ENCODE measurements at places on chromosomes 4 and X.

DNA sequence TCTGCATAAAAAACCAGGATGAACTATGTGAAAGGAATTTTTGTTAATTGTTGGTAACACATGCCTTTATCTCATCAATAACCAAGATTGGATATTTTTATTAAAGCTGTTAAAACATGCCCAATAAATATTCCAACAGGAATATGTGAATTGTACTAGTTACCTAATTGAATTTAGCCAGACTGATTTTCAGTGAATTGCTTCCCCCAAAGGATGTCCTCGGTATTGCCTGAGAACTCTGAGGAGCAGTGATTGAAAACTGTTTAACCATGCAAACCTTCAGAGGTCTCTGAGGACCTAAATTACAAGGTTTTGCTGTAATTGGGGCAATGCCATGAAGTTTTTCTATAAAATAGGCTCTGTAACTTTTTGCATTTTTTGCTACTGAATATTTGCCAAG, 66.6 kb downstream of the BLTP1 start:
- DNase-seq, result no peak

DNA sequence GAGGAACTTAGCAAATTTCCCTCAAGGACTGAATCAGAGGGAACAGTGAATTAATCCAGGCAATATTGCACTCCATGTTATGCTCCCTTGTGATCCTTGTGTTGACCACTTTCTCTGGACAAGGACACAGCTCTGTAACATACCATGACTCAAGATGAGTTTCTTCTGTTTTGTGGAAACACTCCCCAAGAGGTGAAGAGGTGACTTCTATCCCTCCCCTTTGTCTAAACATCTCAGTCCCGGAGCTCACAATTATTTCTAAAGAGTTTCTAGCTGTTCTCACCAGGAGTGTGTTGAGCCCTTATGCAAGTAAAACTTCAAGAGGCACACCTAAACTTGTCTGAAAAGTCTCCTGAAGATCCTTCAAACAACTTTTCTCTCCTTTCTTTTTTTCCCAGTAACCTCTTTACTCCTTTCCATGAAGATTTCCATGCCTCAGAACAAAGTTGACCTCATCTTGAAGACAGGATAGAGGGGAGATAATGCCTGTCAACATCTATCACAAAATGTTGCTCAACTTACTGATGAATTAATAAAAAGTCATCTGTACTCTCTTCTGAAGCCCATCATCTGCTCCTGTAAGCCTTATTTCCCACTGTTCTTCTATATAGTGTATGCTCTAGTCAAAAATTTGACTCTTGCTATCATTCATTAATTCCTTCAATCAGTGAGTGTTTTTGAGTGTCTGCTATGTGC, 429.1 kb downstream of the SPRY1 start:
- no peak for DNase-seq

GRCh38 chr4:56040842-56041241, 92.1 kb downstream of the CEP135 start:
- DNase-seq, result no peak

DNA sequence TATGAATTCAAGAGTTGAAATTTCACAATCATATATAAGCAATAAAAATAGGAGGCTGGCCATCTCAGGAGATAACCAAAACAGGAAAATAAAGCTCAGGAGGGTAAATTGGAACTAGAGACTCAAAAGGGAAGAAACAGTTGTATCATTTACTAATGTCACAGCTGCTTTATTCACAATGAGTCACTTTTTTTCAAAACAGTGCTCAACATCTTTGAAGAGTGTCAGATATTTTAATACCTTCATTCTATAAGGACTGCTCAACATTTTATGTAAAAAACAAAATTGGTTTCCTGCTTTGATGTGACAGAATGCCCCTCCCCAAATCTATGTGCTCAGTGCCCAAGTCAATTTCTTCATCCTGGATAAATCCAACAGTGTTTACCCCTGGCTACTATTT, 97.7 kb downstream of the DDX60 start:
- no peak for DNase-seq

- DNase-seq, result peak; percentile 62
Measured at GRCh38 chrX:56813318-56813837, 84.3 kb downstream of the NBDY start.

DNA sequence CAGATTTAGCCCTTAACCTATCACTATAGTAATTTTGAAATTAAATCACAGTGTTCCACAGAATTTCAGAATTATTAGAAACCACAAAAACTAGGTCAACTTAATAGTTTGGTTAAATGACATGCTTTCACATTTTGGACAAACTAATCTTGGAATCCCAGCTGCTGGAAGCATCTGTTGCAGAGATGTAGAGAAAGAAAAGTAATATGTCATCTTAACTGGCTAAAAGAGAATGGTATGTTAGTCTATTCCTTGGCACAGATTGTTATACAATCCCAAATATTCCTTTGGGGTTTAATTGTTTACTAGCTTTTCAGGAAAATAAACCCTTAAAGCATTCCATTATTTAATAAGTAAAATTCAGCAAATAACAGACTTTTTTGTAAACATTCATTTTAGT, 519.9 kb downstream of the IL15 start:
- no peak for DNase-seq

DNA sequence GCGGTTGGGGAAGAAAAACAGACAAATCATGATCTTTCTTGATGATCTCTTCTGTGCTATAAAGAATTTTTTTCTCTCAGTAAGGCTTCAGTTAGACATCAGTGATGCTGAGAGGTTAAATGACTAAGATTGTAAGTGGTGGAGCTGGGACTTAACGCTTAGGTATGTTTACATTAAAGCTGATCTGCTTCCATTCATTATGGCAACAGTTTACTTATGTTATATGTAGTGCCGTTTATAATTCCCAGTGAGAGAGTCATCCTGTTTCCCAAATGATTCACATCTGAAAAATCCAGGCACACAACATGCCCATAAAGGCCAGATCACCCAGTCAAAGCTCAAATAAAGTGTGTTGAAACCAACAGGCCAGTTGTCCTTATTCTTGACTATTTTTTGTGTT, 50.1 kb downstream of the CENPVL3 start:
- DNase-seq, result no peak

GRCh38 chrX:132270699-132271098, 51.5 kb upstream of the RAP2C start:
- no peak for DNase-seq

DNA sequence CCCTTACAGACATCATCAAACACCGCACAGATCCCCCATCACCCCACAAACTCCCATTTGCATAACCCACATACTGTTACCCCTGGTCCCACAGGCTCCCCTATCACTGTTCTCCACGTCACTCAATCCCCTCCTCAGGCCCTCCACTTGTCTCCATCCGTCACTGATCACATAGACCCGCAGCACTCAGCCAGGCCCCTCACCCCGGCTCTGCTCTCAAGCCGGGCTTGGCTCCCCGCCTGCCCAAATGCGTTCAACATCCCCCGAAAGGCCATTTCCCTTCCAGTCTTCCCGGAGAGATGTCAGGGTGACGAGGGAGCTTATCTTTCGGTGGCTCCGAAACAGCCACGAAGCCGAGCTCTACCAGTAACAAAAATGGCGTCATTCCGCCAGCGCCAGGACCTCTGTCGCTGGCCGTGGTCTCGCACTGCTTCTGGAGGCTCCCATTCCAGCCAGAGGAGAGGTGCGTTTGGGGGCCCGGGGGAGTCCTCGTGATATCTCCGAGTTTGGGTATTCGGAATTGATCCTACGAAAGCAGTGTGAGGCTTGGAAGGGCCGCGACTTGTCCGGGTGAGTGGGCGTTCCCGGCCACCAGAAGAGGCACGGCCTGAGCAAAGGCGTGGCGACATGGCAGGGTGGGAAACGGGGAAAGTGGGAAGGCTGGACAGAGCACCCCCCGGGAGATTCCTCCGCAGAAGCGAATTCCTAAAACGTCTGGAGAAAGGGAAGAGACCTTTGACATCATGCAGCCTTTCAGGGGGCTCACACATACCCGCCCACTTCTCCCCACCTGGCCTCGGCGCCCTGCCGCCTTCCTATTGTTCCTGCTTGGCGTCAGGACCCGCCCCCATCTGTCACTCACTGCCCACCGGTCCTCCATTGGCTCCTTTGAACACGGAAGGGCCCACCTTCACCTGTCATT, at the start of gene ZNF630:
ZNF630 (minus strand) TSS at position 577 of the 922 bp plus-strand sequence. CDS start 4,754 bp downstream, outside the sequence.
- DNase-seq, result no peak

- DNase-seq, result no peak
Measured at GRCh38 chr4:16443504-16444088, 217.3 kb upstream of the TAPT1 start.

- no peak for DNase-seq
Measured at GRCh38 chrX:4570151-4570550, 856.7 kb upstream of the PRKX start.

DNA sequence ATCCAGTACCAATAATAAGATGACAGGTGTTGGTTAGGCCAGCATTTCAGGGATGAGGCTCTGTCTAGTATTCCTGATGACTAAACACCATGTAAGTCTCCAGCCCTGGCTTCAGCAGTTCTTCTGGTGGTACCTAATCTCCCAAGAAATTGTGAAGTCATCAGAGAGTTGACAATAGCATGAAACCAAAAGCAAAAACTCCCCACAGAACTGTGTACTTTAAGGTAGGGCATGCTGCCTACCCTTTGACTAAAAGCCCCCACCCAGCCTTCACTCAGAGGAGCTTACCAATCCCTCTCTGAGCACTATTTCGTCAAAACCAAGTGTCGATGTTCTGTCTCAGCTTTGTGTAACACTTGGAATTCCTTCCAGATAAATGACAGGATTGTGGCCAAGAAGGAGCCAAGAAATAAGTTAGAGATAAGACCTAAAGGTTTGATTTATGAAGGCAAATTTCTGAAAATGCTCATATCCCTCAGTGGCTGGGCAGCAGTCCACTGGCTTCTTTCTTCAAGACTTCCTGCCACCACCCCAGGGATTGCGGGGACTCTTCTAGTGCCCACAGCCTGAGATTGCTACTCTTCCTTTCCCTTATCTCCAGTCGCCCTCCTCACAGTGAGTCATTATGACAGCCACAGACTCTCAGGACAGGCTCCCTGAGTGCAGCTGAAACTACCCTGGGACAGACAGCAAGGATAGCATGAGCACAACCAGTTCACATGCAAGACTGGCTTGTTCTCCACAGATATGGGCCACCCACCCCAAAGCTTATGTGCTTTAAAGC, 67.3 kb upstream of the LHFPL1 start:
- DNase-seq, result no peak

- no peak for DNase-seq
Measured at GRCh38 chr4:39657465-39657864, 18.8 kb upstream of the SMIM14 start.

DNA sequence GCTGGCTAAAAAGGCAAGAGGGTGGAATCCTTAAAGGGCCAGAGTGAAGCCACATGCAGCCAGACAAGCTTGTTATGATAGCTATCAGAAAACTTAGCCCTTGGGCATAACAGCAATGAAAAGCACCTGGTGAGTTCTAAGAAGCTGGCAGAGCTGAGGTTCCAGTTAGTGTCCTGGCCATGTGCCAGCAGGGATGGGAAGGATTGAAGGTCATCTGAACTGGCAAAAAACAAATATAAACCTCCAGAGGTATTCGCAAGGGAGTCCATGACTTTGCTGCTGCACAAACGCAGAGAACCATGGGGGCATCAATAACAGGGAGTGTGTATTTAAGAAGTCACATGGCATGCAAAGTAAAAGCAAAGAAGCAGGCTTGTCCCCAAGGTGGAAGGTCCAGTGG, 208.9 kb downstream of the FAM47A start:
- DNase-seq, result no peak

GRCh38 chr4:21380861-21381260, 567.7 kb downstream of the KCNIP4 start:
- DNase-seq, result peak; percentile 2

- DNase-seq, result no peak
Measured at GRCh38 chr4:42510225-42510624, 112.9 kb downstream of the SHISA3 start.

DNA sequence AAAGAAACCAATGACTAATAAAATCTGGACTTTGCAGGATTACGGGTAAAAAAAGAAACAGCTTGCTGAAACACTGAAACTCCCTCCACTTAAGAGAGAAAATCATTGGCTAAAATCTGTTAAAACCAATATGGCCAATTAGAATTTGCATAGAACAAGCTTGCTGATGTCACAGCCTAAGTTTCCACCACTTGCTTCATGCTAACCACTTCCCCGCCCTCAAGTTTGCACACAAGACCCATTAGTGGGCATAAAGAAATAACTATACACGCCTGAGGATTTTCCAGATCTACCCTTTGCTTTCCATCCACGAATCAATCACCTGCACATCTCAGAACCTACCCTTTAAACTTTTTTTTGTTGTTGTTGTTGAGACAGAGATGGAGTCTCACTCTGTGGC, 42.7 kb upstream of the PHEX start:
- no peak for DNase-seq

GRCh38 chr4:74858921-74859562, 64.7 kb upstream of the BTC start:
- no peak for DNase-seq

DNA sequence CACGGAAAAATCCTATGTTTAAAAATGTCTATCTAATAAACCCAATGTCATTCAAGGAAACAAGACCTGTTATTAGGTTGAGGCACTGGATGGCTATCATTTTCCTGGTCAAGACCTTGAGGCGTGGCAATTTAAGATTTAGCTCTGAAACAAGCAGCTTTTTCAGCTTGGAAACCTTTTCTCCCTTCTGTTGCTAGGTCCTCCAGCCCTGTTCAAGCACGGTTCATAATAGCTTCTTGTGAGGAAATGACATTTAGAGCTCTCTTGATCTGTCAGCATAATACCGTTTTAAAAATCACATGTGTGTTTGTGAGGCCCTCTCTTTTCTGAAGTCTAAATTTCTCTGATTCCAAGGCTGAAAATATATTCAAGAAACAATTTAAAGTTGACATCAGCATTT, 133.6 kb upstream of the GRPR start:
- no peak for DNase-seq

- no peak for DNase-seq
Measured at GRCh38 chr4:27428661-27429060, 568.0 kb downstream of the STIM2 start.

- DNase-seq, result no peak
Measured at GRCh38 chrX:49925176-49925575, 2.8 kb downstream of the CLCN5 start.

GRCh38 chr4:161247831-161248230, 916.0 kb downstream of the FSTL5 start:
- DNase-seq, result no peak

- no peak for DNase-seq
Measured at GRCh38 chr4:75985116-75985515, 5.6 kb downstream of the SDAD1 start.

DNA sequence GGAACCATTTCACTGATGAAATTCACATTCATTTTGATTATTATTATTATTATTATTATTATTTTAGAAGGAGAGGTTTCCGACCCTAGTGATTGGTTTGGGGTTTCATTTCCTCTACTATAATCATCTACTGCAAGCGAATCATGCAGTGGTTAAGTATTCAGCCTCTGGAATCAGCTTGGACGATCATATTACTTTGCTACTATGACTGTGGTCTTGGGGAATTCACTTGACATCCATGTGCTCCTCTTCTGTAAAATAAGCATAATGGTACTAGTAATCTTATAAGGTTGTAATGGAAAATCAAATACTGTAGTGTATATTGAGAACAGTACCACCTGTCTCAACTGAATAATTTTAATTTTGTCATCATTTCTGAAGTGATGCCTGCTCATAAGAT, 132.1 kb upstream of the SLC4A4 start:
- no peak for DNase-seq

GRCh38 chr4:56267558-56267957, 119.7 kb downstream of the AASDH start:
- DNase-seq, result no peak
